ENCODE measurements at places on chromosomes 11 and 22.

DNA sequence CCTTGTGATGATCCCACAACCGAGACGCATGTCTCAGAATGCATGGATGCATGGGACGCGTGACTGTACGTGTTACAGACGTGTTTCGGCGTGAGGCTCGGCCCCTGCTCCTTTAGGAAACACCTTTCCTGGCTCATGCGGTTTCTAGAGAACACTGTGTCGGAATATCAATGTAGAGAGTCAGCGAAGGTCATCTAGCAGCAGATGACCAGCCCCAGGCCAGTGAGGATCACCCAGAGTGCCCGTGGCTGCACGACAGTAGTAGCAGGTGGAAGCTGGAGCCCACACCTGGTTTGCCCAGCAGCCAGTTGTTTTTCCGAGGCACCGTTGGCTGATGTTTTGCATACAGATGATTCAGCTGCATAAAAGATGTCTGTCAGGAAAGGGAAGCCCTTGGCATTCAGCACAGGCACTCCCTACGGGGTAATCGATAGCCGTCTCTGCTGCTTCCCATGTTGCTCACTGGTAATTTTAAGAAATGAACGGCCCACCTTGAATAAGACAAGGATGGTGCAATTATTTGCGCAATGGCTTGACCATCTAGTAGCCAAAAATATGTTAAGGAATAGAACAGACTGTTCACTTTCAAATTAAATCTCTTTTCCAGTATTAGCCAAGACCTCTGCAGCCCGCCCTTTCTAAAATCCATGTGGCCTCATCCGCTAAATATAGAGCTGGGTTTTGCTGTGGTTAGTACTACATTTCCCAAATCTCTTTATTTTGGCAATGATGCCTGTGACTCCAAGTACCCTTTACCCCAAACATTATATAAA, 1.1 kb upstream of the CLTCL1 start:
- no peak for DNase-seq

GRCh38 chr11:107785401-107785800, 73.2 kb downstream of the SLC35F2 start:
- no peak for DNase-seq

DNA sequence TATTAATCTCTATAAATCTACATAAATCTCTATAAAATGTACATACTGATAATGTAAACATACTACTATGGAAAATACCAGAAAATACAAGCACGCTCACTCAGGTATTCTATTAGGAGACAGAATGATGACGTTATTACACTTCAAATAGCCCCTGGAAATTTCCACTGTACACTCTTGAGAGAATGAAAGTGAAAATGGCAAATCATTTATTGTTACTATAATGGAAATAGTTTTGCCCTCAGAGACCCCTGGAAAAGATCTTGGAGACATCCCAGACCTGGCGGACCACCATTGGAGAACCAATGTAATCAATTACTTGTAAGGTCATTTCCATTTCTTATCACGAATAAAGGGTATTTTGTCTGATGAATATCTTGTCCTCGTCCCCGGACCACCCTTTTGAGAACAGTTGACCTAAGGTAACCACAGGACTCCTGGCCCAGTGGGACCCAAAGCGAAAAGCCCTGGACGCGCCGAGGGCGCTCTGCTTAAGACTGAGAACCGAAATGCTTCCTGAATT, 509 bp upstream of the PRRG4 start:
- no peak for DNase-seq

- DNase-seq: no peak
These were observed 18.9 kb upstream of the INSC start for GRCh38 chr11:15095736-15096228.

- no peak for DNase-seq
These were observed 787.7 kb downstream of the NTM start for GRCh38 chr11:132158091-132158490.

DNA sequence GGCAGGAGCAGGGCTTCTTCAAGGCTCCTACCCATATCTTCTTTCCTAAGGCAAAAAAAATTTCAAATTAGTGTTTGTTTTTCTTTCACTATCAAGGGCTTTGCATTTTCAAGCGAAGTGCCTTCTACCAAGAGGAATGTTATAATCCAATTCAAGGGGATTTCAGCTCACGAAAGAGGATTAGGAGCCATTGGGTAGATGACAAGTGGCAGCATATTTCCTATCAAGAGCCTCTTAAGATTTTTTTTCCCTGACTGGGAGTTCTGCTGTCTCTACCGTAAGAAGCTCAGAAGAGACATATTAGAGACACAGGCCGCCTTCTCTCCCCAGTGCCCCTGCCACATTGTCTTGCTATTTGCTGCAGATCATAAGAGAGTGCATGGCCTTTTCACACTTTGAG, 55.9 kb upstream of the BMAL1 start:
- DNase-seq: no peak

DNA sequence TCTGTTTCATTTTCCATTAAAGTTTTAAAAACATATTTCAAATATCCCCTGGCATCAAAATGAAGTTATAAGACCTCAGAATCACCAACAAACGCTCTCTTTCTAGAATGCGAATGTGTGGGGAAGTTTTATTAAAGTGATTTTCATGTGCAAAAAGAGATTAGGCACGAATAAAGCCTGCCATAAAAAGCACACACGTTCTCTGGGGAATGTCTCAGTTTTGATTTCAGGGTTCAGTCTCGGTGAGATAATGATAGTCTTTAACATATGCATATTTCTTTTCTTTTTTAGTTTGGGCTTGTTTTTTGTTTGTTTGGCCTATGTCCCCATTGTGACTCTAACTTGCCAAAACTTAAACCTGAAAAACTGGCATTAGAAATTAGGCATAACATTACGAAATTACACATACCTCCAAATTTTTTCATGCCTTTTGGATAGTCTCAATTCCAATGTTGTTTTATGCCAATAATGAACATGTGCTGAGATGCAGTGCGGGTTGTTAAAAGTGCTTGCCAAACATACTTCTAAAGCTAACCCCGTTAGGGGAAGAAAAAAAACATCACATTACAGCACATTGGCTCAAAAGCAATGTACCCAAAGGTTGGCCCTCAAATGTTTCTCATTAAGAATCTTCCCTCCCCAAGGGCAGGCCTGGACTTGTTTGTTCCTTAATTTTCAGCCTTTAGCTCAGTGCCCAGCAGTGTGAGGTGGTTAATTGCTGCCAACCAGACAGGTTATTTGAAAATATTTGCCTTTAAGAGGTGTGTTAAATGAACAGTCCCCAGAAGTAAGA, 33.2 kb upstream of the FBLN1 start:
- DNase-seq: no peak

DNA sequence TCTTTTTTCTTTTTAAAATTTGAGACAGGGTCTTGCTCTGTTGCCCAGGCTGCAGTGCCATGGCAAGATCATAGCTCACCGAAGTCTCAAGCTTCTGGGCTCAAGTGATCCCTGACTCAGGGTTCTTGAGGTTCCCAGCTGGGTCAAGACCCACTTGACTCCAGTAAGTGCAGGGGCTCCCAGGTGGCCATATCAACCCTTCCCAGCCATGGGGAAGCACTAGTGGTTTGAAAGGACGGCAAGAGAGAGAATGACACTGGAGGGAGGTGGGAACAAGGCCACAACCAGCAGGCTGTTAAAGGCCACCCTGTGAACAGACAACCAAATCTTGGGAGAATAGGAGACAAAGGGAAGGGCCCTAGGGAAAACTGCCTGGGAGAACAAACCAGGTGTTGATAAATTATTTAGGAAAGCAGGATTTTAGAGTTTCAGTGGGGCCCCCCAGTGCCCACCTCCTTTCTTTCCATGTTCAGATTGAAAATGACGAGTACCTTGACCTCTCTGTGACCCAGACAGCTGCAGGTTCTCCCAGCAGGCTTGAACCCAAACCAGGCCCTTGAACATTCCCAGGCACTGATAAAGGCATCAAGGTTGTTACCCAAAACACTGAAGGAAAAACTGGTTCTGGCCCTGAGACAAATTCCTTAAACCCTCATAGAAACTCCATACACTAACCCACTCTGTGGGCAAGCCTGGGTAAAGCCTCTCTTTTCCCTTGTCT, 28.8 kb downstream of the KLHL22 start:
- DNase-seq: no peak

GRCh38 chr22:27314276-27314807, 487.2 kb downstream of the MN1 start:
- DNase-seq: no peak

DNA sequence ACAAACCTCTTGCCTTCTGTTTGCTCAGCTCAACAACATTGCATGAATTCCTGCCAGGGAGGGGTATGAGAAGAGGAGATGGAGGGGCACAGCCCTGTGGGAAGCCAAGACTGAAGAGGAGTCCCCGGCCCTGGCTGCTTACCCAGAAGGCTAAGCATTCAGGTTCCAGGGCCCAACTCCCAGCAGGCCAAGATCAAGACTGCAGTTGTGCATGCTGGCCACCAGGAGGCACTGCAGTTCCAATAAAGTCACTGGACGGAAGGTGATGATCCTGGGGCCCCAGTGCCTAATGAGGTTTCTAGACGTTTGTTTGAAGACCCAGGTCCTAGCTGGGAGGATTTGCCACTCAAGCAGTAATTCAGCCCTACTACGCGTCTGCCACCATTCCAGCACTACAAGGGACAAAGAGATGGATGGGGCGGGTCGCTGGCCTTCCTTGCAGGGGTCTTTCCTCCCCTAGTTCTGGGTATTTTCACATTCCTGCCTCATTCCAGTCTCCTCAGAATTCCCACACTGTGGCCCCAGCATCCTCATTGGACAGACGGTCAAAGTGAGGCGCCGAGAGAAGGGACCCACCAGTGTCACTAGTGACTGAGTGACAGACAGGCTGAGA, 23.6 kb downstream of the ALX4 start:
- DNase-seq: peak; percentile 70

GRCh38 chr22:43831561-43832392, 19.7 kb upstream of the EFCAB6 start:
- DNase-seq: no peak

DNA sequence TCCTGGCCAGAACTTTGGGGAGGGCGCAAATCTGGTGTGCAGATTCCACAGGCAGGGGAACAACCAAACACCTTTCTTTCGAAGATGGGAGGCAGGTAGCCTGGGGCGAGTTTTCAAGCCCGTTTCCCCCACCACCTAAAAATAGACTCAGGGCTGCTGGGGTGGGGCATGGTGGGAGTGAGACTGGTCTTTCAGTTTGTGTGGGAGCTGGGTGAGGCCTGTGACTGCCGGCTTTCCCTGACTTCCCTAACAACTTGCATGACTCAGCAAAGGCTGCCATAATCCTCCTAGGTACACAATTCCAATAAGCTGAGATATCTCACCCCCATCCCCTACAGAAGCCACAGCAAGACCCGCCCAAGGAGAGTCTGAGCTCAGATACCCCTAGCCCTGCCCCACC, 4.3 kb upstream of the OR5B12 start:
- no peak for DNase-seq

- no peak for DNase-seq
These were observed 4.7 kb downstream of the MPEG1 start for GRCh38 chr11:59207988-59208451.

DNA sequence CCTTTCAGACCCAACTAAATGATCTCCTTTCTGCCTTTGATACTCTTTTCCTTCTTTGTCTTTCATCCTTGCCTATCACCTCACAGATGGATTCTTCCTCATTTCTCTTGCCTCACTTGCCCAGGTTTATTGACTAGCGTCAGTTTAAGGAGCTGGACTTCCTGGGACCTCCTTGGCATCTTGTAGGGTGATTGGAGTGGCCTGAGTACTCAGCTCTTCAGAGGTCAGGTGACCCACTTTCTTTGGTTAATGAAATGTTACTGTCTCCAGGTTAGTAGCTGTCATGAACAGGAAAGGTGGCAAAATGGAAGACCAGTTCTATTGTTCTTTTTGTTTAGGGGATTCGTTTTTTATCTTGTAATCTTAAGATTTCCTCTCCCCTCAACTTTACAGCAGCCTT, 4.6 kb upstream of the BACE1-AS start:
- no peak for DNase-seq

DNA sequence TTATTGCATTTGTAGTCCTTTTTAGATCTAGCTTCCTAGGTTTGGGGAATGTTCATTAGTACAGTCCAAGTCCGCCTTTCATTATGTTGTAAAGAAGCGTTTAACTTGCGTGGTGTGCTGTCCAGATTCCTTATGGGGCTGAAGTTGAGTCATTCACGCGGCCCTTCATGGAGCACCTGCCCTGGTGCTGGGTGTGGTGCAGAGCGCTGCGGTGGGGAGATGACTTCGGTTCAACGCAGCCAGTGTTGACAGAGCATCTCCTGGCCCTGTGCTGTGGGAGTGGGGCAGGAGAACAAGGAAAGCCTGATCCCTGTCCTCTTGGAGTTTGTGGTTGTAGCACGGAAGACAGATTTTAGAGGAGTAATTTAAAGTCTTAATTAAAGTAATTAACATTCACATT, 152.0 kb downstream of the TBC1D22A start:
- DNase-seq: no peak

DNA sequence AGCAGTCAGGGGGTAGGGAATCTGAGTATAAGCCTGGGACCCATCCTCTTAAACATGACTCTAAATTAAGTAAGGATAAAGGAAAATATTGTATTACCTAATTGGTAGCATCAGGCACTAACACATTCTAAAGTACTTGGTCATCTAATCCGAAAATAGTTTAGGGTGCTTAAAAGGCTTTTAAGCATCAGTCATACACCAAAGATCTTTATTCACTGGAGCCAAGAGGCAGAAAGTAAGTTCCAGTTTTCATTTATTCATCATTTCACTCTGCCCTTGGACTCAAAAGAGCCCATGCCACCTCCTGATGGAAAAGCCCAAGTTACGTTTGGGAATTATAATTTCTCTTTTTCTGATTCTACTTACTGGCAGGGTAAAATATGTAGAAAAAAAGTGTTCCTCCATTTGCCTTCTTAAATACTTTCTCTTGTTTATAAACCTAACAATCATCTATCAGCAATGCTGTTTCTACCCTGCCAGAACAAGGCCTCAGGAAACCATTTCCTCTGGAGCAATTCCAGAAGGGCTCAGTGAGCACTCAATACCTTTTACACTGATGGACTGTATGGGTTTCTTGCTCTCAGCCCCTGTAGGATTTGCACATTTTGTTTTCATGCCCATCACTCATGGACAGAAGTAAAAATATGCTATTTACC, 120.1 kb upstream of the SLC5A12 start:
- DNase-seq: no peak

- DNase-seq: no peak
These were observed 230.4 kb upstream of the MTNR1B start for GRCh38 chr11:92739041-92739440.

DNA sequence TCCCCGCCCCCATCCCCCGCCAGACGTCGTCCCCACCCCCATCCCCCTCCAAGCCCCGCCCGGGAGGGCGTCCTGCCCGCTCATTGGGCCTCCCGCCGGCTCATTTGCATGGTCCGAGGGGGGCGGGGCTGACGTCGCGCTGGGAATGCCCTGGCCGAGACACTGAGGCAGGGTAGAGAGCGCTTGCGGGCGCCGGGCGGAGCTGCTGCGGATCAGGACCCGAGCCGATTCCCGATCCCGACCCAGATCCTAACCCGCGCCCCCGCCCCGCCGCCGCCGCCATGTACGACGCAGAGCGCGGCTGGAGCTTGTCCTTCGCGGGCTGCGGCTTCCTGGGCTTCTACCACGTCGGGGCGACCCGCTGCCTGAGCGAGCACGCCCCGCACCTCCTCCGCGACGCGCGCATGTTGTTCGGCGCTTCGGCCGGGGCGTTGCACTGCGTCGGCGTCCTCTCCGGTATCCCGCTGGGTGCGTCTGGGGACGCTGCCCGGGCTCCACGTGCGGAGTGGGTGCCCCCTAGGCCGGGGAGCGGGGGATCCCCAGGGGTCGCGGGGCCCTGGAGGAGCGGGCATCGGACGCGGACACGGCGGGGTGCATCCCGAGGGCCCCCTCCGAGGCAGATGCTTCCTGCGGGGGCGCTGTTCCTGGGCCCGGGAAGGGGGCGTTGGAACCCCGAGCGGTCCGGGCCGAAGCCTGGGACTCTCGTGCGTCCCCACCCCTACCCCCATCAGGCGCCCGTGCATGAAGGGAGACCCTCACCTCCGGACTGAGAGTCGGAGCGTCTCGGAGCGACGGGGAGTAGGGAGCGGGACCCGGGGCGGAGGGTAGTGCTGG, at the start of gene PNPLA3:
Gene PNPLA3 (plus strand): TSS at position 175 of the 834 bp plus-strand sequence. CDS start 107 bp downstream, at position 282.
- DNase-seq: peak; percentile 65
